Smooth muscle cell of trachea (primary cell): ENCODE measurements at places on chromosomes 4 and X. TPM values are rescaled to one million over a fixed set of nuclear protein-coding genes. Genes with fewer than 3 reads are reported as not detected.

CYLC1 gene
- not detected in 2 replicates for total RNA-seq

SLITRK4 gene
- 0.33 and 0.87 TPM in 2 replicates for total RNA-seq

NAA11 gene
- total RNA-seq, result not detected in 2 replicates

NCAPG gene
- total RNA-seq, result 4.5 and 44.4 TPM in 2 replicates

HS6ST2 gene
- under 0.01 TPM in 1 of 2 replicates, not detected in the other for total RNA-seq

ARX gene
- not detected in 2 replicates for total RNA-seq

SLC16A2 gene
- total RNA-seq, result 12.4 and 25.1 TPM in 2 replicates

LGI2 gene
- under 0.01 TPM in 1 of 2 replicates, not detected in the other for total RNA-seq

MAP9 gene
- 8.1 and 18.9 TPM in 2 replicates for total RNA-seq

CXCL9 gene
- not detected in 2 replicates for total RNA-seq

FGFRL1 gene
- 12.5 and 34.4 TPM in 2 replicates for total RNA-seq

ALB gene
- total RNA-seq, result 0.33 TPM in 1 of 2 replicates, not detected in the other

NEXMIF gene
- total RNA-seq, result under 0.01 TPM in 1 of 2 replicates, not detected in the other

FGF5 gene
- total RNA-seq, result 20.8 and 24.7 TPM in 2 replicates

CRMP1 gene
- 0.50 TPM in 1 of 2 replicates, not detected in the other for total RNA-seq

FAM114A1 gene
- 454 and 664 TPM in 2 replicates for total RNA-seq

CACNA1F gene
- total RNA-seq, result under 0.01 TPM in 2 replicates

BEX2 gene
- total RNA-seq, result 0.73 and 0.99 TPM in 2 replicates

TSC22D3 gene
- total RNA-seq, result 19.5 and 26.1 TPM in 2 replicates

SASH3 gene
- not detected in 2 replicates for total RNA-seq
